Fibroblast of pulmonary artery (primary cell): ENCODE measurements at places on chromosomes 2 and 18.

GRCh38 chr18:8890957-8891464 is 185.7 kb downstream of the MTCL1 start:
- DNase-seq = peak; percentile 88

GRCh38 chr2:219331560-219332213 is 857 bp downstream of the RESP18 start:
- DNase-seq = peak; percentile 45

- DNase-seq = peak; percentile 8
These were observed 115.7 kb downstream of the VIT start for GRCh38 chr2:36812196-36812595.

DNA sequence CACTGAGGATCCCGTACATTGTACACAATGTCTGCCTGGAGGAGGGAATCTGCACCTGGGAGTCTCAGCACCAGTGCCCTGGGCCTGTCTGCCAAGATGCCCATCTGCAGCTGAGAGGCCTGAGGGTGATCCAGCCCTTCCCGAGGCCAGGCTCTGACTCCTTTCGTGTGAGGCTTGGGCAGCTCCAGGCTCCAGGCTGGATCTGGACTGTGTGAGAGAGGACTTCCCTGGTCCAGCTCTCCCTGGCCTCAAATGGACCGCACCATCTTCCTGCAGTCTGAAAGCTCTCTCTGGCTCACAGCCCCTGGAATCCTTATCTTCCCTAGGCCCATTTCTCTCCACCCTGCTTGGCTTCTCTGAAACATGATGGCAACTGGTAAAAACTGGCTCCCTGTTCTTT is 324.6 kb downstream of the DYSF start:
- no peak for DNase-seq

DNA sequence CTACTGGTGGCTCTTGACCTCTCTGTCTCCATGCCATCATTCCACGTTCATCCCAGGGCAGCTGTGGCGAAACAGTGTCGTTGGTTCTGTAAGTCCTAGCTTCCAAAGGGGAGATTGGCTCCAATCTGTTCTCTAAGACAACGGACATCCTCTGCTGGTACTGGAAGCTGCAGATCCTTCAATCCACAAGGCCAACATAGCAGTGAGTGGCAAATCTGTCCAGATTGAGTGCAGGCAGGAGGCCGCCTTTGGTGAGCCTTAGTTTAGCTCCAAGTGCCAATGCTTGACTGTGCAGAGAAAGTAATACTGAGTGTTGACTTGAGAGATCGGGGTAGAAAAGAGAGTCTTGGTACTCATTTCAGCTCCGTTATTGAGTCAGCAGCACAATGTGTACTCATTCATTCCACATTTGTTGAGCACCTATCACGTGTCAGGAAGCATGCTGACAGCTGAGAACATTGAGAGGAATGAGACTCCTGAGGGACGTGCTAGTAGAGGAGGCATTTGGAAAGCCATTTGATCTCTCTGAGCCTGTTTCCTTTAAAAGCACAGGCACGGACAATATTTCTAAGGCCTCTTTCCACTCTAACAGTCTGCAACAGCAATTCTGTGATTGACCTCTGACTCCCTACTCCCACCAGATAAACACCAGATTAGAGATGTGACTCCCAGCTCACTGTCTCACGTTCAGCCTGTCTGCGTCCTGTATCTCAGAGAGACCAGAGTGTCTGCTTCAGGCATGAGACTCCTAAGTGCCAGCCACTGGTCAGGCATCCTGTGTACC is 306.0 kb downstream of the CLIP4 start:
- peak; percentile 10 for DNase-seq

- DNase-seq = peak; percentile 56
These were observed 21.6 kb upstream of the SULT1C2 start for GRCh38 chr2:108267101-108267500.

DNA sequence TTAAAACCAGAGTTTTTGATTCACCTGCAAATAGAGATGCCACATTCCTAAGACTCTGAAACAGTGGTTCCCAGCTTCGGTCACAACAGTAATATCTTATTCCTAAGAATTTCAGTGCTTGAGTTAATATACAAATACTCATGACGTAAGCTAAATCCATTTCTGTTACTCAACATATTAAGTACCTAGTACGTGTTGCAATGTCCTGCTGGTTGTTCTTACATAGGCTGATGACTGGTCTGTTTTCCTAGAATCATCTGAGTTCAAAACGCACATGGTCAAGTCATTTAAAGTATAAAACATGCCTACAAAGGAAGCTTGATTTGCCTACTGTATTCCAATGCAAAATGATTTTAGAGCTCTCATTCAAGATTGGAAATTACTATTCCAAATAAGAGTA is 7.2 kb downstream of the NCL start:
- peak; percentile 28 for DNase-seq
